ENCODE measurements at places on chromosomes 2 and 18. TPM values are rescaled to one million over a fixed set of nuclear protein-coding genes. Genes with fewer than 3 reads are reported as not detected.

The TBC1D8 gene
- total RNA-seq: 74.2 TPM

The RGPD3 gene
- total RNA-seq: 4.1 TPM

The KCNIP3 gene
- not detected for total RNA-seq

The PLCD4 gene
- 13.8 TPM for total RNA-seq

The KYNU gene
- total RNA-seq: 9.7 TPM

The NDC80 gene
- total RNA-seq: 1.4 TPM

The PCARE gene
- total RNA-seq: not detected

The SPP2 gene
- total RNA-seq: not detected

The PRKRA gene
- 145 TPM for total RNA-seq

The RFTN2 gene
- 12.5 TPM for total RNA-seq

The FBXO15 gene
- total RNA-seq: 0.92 TPM

The GYPC gene
- 119 TPM for total RNA-seq

The CFAP210 gene
- not detected for total RNA-seq

The MAB21L4 gene
- total RNA-seq: not detected

The CCDC142 gene
- 23.2 TPM for total RNA-seq

The TSHZ1 gene
- 17.8 TPM for total RNA-seq

The MTCL1 gene
- total RNA-seq: 37.7 TPM

The HOXD8 gene
- total RNA-seq: 15.9 TPM

The TRABD2A gene
- total RNA-seq: 1.3 TPM

The IL1R2 gene
- 30.7 TPM for total RNA-seq

The SPRED2 gene
- total RNA-seq: 23.1 TPM

The C2orf15 gene
- not detected for total RNA-seq

The CEP76 gene
- 4.6 TPM for total RNA-seq

The YPEL5 gene
- total RNA-seq: 125 TPM

The RAB27B gene
- 24.9 TPM for total RNA-seq

The UGT1A4 gene
- total RNA-seq: 1.2 TPM

The EN1 gene
- not detected for total RNA-seq
